Effector CD4-positive, alpha-beta T cell (primary cell): ENCODE measurements at places on chromosomes 1 and 21.

GRCh38 chr1:247574664-247575063 lies 13.5 kb upstream of the OR2G2 start:
- DNase-seq: no peak

GRCh38 chr1:13976485-13976884 lies 276.5 kb downstream of the PRDM2 start:
- DNase-seq: no peak

DNA sequence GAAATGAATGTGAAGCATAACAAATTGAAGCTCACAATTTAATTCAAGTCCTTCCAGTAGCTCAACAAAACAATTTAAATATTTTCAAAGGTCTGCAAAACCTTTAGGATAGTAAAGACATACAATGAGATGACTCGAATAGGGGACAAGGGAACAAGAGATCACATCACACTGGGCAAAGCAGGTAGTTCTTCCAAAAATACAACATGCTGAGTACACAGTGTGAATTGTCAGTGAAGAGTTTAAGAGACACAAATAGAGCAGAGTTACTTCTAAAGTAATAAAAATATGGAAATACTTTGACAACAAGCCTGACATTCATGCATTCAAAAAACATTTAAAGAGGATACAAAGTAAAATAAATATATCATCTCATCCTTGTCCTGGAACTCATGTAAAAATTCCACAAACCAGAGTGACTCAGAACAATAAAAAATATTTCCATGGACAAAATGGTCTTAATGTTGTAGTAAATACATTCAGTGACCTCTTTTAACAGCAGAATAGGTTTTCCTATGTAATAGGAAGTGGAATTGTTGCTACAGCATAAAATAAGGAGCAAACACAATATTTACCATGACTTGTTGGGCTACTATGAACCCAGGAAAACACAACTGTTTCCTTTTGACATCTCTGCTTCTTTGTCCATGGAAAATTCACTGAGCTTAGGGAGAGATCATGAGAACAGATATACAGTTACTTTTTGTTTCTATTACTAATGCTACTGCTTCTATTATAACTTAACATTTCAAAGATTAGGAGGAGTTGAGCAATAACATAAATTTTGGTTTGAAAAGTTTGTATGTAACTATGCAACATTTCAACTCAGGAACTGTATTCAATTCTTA lies 83.7 kb upstream of the BCL10 start:
- no peak for DNase-seq

DNA sequence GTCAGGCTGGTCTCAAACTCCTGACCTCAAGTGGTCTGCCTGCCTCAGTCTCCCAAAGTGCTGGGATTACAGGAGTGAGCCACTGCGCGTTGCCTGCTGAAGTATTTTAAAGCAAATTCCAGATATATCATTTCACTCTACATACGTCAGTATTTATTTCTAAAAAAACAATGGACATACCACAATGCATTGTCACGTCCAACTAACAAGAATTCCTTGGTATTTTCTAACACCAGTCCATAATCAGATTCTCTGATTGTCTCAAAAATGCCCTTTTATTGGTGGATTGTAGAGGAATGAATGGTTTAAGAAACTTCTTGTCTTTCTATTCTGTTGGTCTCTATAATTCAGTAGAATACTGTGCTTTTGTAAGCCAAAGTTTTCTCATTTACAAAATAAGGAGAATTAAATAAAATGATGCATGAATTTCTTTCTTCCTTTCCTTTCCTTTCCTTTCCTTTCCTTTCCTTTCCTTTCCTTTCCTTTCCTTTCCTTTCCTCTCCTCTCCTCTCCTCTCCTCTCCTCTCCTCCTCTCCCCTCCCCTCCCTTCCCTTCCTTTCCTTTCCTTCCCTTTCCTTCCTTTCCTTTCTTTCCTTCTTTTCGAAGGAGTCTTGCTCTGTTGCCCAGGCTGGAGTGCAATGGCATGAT lies 55.8 kb downstream of the VPS13D start:
- DNase-seq: no peak

GRCh38 chr21:38490411-38491020 lies 7.8 kb downstream of the ERG start:
- DNase-seq: no peak

GRCh38 chr1:171898941-171899340 lies 57.6 kb downstream of the DNM3 start:
- DNase-seq: no peak

DNA sequence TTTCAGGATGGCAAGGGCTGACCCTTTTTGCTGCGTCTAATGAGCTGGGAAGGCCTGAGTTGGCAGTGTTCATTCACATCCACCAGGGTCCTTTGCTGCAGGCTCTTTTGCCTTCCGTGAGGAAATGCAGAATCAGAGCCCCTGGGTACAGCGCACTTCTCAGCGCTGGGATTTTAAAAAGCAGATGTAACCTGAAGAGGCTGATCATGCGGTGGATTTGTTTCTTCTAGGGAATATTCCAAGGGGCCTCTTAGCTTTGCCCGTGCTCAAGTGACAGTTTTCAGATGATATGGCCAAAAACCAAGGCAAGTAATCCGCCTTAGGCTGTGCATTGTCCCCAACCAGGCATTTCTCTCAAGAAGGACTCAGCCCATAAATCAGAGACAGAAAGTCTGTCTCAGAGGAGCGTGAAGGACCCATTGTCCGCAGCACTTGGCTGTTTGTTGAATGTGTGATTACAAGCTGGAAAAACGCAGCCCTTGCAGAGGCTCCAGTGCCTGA lies 237.6 kb downstream of the PTPRC start:
- DNase-seq: no peak

GRCh38 chr1:87348341-87349019 lies 19.8 kb downstream of the LMO4 start:
- DNase-seq: no peak

DNA sequence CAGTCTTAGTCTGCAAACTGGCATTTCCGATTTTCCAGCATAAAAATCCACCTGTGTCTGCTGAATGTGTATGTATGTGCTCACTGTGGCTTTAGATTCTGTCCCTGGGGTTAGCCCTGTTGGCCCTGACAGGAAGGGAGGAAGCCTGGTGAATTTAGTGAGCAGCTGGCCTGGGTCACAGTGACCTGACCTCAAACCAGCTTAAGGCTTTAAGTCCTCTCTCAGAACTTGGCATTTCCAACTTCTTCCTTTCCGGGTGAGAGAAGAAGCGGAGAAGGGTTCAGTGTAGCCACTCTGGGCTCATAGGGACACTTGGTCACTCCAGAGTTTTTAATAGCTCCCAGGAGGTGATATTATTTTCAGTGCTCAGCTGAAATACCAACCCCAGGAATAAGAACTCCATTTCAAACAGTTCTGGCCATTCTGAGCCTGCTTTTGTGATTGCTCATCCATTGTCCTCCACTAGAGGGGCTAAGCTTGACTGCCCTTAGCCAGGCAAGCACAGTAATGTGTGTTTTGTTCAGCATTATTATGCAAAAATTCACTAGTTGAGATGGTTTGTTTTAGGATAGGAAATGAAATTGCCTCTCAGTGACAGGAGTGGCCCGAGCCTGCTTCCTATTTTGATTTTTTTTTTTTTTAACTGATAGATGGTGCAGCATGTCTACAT lies 2.5 kb upstream of the OLFML3 start:
- no peak for DNase-seq

DNA sequence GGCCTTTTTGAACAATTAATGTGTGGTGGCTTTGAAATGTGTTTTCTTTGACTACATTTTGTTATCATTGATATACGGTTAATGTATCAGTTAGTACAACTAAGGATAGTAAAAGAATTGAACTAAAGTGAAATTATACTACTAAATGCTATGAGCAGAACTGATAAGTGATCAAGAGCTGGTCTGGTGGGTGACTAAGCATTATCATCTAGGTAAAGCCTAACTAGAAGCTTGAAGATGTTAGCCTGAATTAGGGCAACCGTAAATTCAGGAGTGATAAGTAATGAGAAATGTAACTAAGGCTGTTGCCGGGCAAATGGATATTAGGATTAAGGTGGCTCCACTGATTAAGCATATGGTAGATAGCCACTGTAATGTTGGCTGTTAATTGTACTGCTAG lies 16.0 kb upstream of the GCLM start:
- DNase-seq: no peak

- no peak for DNase-seq
Measured at GRCh38 chr1:208607616-208608015, 363.4 kb upstream of the PLXNA2 start.

DNA sequence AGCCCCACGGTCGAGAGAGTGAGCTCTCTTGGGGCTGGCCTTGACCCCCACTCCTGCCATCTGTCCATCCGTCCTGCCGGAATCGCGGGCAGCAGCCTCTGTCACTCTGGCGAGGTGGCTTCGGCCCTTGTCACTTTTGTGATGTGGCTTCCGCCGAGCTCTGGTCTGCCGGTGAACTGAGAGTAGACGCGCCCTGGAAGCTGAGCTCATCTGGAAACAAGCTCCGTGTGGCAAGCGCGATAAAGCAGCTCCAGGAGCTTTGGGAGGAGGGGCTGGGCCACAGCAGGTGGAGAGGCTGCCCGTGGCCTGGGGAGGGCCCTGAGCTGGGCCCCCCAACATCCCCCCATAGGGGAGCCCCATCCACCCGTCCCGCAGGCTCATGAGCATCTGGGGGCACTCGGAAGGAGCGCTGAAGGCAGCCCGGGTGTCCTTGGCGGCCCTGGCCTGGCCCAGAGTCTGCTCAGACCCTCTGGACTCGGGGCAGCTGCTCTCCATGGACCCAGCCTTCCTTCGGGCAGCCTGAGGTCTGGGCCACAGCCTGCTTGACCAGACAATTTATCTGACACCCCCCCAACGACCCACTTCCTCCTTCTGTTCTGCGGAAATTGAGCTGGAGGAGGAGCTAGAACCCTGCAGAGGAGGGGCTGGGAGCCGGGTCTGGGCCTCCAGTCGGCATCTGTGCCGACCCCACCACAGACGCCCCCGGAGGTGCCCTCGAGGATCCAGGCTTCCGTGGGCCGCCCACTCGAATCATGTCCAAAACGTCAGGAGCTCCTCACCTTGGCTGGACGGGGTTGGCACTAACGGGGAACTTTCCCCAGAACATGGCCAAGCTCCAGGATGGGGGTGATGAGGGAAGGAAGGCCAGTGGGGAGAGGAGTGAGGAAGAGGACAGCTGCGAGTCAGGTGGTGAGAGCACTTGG lies 59.1 kb downstream of the SLC19A1 start:
- no peak for DNase-seq

GRCh38 chr1:17134724-17135123 lies 15.5 kb upstream of the PADI2 start:
- DNase-seq: no peak

DNA sequence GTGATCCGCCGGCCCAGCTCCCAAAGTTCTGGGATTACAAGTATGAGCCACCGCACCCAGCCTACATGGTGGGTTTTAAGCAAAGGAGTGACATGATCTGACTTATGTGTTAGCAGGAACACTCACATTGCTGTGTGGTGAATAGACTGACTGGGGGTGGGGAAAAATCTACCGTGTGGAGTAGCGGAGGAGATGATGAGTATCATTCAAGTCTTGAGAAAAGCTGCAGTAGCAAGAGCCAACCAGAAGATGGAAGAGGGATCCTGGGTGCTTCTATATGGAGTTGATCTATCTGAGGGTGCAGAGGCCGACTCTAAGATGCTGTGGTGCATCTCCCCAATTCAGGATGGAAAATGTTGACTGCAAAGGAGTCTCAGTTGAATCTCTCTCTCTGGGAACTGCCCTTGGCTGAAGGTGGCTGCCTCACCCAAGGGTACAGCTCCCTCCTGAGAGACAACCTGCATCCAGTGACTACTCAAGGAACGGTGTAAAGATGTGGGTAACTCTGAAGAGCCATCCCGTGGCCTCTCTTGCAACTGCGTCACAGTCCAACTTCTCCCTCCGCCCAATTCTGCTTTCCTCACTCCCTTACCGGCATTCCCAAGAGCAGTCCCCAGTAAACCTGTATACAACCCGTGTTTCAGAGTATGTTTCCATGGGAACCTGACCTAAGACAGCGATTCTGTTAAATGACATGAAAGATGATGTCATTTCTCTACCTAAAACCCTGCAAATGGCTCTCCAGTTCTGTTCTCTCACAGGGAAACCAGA lies 7.4 kb upstream of the B3GALNT2 start:
- no peak for DNase-seq

DNA sequence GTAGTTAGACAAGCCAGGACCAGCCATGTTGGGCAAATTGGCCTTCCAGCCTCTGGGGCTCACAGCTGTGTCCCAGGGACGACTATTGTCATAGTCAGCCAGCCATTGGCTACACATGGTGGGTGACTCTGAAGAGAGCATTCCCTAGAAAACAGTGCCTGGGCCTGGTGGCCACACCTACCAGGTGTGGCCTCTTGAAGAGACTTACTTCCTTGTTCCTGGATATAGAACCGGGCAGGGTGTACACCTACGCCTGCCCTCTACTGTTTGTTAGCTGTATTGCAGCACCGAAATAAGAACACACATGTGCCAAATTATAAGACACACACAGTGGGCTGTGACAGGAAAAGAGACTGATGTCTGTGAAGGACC lies 134.6 kb upstream of the ARHGEF16 start:
- DNase-seq: no peak

DNA sequence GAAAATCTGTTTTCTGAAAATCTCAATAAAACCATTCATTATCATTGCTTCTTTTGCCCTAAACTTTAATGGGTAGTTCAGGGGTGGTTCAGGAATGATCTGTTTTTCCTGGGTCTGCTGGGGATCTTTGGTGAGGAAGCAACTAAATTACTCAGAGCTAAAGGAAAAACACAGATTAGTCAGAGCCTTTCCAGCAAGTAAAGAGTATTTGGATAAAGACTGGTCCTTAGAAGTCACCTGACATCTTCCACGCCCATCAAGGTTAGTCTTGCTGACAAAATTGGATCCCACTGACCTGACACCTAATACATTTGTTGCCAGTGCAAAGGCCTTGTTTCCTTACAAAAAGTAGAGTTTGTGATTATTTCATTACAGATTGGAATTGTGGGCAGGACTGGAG lies 24.2 kb downstream of the HSPA13 start:
- DNase-seq: no peak

- no peak for DNase-seq
Measured at GRCh38 chr1:234871710-234872271, 256.8 kb downstream of the TOMM20 start.

GRCh38 chr1:32266921-32267591 lies 16.0 kb downstream of the LCK start:
- DNase-seq: no peak

GRCh38 chr1:150876119-150876454 lies 312 bp downstream of the ARNT start:
- no peak for DNase-seq

DNA sequence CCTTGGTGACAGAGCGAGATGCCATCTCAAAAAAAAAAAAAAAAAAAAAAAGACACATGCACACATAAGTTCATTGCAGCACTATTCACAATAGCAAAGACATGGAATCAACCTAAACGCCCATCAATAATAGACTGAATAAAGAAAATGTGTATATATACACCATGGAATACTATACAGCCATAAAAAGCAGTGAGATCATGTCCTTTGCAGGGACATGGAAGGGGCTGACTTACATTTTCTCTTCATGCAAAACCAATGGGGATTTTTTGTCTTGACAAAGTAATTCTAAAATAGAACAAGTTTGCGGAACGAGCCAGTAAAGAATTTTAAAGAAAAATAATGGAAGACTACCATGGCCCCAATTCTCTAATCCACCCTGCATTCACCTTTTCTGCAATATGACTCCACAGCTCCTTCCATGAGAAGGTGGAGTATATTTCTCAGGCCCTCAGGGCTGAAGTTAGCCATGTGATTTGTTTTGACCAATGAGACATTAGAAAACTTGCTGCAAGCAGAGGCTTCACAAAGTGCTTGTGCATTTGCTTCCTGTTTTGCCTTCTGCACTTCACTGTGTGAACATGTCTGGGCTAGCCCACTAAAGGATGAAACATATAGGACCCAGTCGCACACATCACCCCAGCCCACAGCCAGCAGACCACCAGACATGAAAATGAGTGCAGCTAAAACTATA lies 78.8 kb upstream of the NR5A2 start:
- DNase-seq: no peak
